ENCODE measurements at places on chromosomes 2 and 18.

- no peak for DNase-seq
Measured at GRCh38 chr2:194182888-194183287, 1474.1 kb upstream of the SLC39A10 start.

DNA sequence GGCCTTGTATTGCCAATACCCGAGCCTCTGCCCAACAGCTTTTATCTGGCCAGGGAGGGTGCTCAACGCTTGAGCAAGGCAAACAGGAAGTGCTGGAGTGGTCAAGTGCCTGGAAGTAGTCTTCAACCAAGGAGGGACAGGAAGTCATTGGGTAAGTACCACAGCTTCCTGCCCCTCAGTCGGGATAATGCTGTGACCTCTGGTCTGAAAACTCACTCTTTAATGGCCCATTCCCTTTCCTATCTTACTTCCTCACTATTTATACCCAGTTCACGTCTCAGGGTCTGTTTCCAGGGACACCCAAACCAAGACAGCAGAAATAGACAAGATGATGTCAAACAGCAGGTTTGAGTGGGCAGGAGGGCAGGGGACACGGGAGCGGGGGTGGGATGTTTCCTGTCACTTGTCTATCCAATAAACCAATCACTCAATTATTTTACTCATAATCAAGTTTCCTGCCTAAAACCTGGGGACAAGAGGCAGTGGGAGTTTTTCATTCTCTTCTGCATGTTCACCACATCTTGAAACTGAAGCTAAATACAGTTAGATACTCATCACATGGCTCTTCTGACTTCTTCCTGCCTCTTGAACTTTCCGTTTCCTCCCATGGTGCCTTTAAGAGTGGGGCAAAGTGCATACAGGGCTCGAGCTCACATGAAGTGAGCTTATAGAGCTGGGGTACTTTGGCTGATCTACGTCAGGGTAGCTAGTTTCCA lies 68.9 kb upstream of the CAB39 start:
- DNase-seq: peak; percentile 20

- DNase-seq: no peak
Measured at GRCh38 chr2:46708492-46708891, 207.1 kb downstream of the MCFD2 start.

- no peak for DNase-seq
Measured at GRCh38 chr18:79510731-79511241, 115.1 kb downstream of the NFATC1 start.

- DNase-seq: no peak
Measured at GRCh38 chr2:117855886-117856285, 41.4 kb downstream of the DDX18 start.

- DNase-seq: no peak
Measured at GRCh38 chr2:75099521-75099922, 99.8 kb downstream of the TACR1 start.

- peak; percentile 56 for DNase-seq
Measured at GRCh38 chr2:30979822-30980245, 158.4 kb downstream of the GALNT14 start.

DNA sequence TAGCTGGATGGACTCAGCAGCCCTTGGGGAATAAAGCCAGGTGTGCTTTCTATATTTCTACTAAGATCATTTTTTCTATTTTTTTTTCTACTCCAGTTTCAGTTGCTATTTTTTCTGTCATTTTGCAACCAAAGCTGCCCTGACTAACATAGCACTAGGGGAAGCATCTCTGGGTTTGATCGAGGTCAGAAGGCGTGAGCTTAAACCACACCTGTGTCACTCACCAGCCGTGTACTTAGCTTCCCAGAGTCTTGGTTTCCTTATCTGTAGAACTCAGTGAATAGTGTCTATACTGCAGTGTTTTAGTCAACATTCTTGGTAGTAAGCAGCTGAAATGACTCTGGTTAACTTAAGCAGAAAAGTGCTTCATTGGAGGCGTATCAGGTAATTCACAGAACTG lies 489.6 kb upstream of the SPRED2 start:
- no peak for DNase-seq

DNA sequence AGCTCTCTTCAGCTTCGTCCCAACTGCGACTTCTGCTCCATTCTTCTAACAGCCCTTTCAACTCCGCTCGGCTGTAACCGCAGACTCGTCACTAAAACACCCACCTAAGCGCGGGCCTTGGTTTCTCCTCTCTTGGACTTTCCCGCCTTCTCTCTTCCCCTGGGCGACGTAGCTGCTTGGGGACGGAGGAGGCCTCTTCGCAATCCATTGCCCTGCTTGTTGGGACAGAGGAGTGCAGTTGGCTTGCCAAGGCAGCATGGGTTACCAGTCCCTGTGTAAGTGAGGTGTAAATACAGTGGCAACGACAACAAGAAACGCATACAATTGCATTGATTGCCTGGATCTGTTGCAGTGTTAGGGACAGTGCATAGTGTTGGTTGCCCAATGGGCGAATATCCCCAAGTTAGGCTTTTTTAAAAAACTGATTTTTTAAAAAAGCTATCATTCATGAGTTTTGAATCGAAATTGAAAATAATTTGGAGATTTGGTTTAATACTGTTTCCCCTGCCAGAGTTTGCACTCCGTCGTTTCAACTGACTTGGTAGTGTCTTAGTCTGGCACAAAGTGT lies 484 bp upstream of the DARS1 start:
- DNase-seq: no peak

GRCh38 chr18:11246495-11247300 lies 97.3 kb upstream of the PIEZO2 start:
- no peak for DNase-seq

GRCh38 chr2:239288951-239289511 lies 111.8 kb downstream of the HDAC4 start:
- DNase-seq: peak; percentile 66

DNA sequence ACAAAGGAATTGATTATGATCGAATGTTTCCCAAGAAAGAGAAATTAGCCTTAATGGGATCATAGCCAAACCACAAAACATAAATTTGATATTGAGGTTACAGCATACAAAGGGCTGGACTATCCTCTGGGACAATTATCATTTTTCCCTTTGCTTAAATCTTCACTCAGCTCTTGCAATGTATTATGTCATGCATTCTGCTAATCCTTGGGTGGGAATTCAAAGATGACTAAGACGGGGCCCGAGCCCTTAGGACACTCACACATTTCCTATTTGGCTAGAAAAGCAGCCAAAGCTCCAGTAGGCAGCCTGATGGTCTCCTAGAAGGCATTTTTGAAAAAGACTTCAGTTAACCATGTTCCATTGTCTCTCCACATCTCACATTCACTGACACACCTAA lies 17.2 kb upstream of the NMI start:
- no peak for DNase-seq

DNA sequence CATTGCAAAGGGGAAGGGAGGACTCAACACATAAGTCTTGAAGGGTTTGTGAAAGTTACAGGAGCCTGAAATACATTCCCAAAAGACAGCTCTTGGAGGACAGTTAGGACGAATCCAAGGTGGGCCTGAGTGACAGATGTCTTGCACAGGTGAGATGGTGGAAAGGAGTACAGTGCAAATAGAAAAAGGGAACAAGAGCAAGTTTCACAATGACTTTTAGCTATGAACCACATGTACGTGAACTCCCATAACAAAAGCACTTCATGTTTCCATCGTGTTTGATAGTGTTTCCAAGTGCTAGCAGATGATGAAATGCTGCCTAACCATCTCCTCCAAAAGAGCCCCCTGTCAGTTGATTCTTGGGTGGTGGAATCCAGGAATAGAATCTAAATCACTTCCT lies 1.8 kb downstream of the IL18RAP start:
- DNase-seq: no peak

GRCh38 chr2:127671557-127672302 lies 3.6 kb downstream of the LIMS2 start:
- no peak for DNase-seq

GRCh38 chr2:148926981-148927401 lies 52.0 kb downstream of the KIF5C start:
- no peak for DNase-seq

DNA sequence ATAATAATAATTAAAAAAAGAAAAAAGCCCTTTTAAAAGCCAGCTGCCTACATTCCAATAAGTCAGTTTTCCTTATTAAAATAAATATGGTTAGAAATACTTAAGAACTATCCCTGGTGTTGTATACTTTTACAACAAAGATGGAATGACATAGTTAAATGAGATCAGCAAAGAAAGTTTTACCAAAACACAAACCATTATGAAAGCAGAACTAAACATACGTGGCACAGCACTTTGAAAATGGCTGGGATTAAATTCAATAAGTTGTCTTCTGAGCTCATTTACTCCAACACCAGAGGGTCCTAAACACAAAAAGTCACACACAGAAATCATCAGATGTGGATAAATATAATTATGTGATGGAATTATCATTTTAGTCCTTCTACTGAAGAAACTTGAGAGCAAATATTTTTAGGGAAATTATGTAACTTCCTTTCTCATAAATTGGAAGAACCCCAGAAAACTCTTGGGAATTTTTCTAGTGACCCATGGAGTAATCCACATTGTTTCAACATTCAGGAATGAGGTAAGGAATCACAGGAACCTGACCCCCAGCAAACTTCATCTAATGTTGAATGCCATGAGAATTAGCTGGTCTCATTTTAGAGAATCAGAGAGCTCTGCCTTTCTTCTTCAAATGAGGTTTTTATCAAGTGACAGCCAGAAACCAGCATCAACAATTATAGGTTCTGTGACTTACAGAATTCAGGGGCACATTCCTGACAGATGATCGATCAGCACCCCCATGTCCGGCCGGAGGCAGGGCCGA lies 11.5 kb upstream of the TMEM237 start:
- no peak for DNase-seq

GRCh38 chr2:8098476-8099266 lies 583.2 kb upstream of the ID2 start:
- no peak for DNase-seq

DNA sequence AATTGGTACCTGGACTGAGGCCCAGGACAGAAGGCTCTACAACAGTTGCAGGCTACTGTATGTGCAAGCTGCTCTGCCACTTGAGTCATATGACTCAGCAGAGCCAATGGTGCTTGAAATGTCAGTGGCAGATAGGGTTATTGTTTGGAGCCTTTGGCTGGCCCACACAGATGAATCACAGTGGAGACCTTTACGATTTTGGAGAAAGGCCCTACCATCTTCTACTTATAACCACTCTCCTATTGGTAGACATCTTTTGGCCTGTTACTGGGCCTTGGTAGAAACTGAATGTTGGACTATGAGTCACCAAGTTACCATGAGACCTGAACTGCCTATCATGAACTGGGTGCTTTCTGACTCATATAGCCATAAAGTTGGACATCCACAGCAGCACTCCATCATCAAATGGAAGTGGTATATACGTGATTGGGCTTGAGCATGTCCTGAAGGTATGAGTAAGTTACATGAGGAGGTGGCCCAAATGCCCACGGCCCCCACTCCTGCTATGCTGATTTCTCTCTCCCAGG lies 88.9 kb upstream of the NRXN1 start:
- no peak for DNase-seq

DNA sequence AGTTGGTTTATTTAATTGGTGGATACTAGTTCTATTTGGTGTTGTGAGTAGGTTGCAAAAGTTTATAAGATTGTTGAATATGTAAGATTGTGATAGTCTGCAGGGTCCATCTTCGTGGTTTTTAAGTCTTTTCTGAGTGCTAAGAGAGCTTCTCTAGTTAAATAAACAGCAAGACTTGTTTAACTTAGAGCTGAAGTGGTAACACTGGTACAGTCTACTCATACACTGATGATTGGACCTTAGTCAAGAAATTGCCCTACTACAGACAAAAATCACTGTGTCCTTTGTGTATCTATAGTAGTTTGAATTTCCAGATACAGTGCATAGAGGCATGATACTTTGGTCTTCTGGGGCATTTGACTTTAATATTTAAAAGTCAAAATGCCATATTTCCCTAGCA lies 94.6 kb downstream of the PHLPP1 start:
- no peak for DNase-seq

DNA sequence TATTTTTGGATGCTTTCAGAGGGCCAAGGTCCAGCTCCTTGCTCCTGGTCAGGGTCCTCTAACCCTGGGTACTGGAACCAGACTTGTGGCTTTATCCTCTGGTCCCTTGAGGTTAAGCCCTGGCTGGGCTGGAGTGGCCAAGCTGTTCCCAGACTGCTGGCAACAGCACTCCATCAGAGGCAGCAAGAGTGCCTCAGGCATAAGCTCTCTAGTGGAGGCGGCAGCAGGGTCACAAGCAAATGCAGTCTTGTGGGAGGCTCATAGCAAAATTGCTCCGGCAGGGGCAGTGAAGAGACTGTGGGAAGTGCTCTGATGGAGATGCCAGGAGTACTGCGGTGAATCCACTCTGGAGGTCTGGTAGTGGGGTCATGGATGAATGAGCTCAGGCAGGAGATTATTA lies 128.9 kb upstream of the OTOS start:
- DNase-seq: peak; percentile 38

Data from psoas muscle (tissue), 8 donors.